GM12865 (cell line): ENCODE measurements at places on chromosomes 1 and 21.

DNA sequence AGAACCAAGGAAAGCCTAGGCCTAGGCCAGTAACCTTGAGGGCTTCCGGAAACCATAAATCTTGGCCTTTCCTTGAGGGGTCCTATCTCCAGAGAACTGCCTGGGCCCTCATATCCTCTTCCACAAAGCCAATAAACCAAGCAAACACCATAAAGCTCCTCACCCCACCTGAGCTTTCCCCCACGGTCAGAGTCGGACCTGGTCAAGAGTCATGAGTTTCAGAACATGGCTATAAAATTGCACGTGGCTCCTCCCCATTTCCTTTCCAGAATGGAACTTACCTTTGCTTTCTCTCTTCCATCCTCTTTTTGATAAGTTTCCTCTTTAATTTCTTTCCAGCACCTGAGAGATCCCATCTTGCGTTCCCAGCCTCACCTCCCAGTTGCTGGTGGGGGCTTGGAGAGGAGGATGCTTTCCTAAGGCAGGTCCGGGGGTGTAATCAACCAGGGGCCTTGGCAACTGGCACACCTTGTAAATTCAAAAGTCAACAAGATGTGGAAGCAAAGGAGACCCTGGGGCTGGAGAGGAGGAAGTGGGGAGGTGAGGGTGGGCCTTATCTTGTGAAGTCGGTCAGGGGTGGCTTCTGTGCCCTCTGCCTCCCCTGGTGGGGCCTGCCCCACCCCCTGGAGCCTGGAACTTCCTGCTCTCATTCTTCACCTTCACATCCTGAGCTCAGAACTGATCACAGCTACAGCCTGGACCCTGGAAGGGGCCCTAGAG lies 259.9 kb downstream of the FOXD2 start:
- DNase-seq = no peak

DNA sequence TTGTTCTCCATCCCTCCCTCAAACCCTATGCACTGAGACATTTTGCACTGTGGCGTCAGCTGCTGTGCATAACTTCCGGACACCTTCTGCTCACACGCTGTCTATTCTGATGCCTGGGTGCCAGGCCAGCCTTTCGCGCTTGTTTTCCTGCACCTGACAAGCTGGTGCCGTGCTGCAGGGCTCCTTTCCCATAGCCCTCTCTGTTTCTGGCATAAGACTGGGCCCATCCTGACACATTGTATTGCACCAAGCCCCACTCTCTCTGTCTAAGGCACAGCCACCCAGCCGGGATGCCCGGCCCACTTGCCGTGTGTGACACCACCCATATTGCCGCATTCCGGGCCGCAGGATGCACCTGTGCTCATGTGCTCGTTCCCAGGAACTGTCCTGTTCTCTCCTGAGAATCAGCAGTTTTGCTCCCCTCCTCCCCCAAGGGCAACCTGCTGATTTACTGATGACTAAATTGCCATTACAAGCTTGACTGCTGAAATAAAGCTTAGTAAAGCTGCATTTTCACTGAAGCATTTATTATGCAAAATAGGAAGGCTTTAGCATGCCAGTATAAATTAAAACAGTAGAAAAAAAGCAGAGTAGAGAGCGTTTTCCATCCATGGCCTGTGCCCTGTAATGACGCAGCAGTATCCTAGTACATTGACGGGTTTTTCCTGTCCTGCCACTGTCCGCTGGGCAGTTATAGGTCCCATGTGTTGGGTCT lies 88.0 kb downstream of the CD247 start:
- DNase-seq = peak; percentile 64

GRCh38 chr1:89451011-89451410 lies 73.6 kb upstream of the LRRC8B start:
- DNase-seq = peak; percentile 53

DNA sequence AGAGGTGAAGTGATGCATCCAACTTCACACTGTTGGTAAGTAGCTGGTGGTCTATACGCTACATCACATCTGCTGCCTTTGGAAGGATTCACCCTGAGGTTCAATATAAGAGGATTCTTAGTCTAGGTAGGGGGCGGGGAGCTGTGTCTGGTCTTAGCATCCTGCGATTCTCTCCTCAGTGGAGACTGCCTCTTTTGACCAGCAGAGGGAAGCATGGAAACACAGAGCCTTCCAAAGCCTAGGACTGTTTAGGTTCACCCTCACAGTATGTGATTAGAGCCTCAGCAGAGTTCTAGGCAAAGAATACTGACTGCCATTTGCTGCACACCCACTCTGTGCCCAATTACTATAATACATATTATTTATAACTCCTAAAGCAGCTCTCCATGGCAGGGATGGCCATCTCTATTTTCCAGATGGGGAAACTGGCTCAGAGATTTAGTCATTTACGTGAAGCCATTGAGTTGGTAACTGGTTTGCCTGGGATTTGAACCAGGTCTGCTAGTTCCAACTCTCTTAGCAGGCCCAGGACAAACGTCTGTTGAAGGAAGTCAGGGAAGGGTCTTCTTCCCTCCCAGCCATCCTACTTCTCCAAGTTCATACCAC lies 28.9 kb upstream of the EFCAB14 start:
- peak; percentile 21 for DNase-seq

GRCh38 chr1:80170811-80171485 lies 1164.4 kb upstream of the ADGRL4 start:
- DNase-seq = no peak

DNA sequence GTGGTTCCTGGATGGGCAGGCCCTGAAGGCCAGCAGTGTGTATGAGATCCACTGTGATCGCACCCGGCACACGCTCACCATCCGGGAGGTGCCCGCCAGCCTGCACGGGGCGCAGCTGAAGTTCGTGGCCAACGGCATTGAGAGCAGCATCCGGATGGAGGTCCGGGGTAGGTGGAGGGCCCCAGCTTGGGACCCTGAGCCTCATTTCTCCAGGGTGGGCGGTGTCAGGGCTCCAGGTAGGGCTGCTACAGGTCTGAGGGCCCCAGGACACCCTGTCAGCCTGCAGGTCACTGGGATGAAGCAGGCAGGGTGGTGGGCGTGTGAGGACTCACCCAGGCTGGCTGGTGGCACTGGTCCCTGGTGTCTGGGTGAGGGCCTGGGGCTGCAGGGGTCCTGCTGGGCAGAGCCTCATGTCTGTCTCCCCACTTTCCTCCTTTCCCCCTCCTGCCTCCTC lies 7.8 kb downstream of the OBSCN start:
- no peak for DNase-seq

DNA sequence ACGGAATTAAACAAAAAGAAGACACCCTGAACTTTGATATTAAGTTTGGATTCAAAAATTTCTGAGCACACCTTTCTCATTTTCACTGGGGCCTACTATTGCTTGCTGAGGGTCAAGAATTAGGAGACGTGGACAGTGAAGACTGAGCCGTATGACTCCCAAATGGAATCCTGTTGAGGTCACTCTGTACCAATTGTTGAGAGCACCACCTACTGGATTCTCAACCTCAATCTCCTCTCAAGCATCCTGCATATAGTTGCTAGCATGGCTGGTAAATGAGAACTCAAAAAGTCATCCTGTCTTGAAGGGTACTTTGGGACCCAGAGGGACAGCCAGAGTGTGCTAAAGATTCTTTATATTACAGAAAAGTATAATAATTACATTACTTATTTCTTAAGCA lies 20.2 kb upstream of the MTR start:
- DNase-seq = no peak

DNA sequence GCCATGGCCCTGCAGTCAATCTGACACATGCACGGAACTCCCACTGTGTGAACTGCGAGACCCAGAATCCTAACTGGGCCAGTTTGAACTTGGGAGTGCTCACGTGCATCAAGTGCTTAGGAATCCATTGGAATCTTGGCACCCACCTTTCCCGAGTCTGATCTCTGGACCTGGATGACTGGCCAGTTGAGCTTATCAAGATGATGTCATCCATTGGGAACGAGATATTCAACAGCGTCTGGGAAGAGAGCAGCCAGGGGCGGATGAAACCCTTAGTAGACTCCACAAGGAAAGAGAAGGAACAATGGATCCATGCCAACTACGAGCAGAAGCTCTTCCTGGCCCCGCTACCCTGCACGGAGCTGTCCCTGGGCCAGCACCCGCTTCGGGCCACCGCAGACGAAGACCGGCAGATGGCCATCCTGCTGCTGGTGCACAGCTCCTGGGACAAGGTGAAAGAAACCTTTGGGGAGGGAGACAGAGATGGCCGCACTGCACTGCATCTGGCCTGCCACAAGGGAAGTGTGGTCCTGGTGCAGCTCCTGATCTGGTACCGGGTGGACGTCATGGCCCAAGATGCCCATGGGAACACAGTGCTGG lies 3.1 kb upstream of the TDRD5 start:
- no peak for DNase-seq

DNA sequence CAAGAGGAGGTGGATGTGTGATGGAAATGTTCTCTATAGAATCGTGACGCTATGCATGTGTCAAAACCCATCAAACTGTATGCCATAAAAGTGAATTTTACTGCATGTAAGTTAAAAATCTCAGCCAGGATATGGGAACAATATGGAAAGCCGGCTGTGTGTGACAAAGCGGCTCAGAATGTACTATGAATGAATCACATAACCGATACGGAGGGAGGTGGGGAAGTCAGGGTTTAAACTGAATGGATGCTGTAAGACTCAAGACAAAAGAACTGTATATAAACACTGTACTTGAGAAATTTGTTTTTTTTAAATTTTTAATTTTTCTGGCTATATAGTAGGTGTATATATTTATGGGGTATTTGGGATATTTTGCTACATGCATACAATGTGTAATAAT lies 111.6 kb upstream of the PDE4B start:
- no peak for DNase-seq

GRCh38 chr1:239722035-239722434 lies 335.7 kb downstream of the CHRM3 start:
- DNase-seq = no peak

DNA sequence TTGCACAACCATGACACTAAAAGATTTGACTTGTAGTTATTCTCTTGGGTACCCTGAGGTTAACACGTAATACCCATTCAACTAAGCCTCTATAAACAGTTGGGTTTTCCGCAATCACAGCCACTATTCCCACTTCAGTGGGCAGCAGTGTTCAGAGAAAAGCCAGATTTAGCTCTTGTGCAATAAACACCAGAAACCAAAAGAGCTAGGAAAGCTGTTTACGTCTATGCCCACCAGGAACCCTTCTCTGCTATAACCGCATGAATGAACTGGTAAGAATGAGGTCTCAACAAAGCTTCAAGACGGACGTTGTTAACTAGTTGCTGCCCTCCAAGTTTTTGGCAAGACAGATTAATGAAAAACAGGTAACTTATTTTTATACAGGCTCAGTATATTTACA lies 101.3 kb downstream of the SLC45A1 start:
- DNase-seq = no peak

DNA sequence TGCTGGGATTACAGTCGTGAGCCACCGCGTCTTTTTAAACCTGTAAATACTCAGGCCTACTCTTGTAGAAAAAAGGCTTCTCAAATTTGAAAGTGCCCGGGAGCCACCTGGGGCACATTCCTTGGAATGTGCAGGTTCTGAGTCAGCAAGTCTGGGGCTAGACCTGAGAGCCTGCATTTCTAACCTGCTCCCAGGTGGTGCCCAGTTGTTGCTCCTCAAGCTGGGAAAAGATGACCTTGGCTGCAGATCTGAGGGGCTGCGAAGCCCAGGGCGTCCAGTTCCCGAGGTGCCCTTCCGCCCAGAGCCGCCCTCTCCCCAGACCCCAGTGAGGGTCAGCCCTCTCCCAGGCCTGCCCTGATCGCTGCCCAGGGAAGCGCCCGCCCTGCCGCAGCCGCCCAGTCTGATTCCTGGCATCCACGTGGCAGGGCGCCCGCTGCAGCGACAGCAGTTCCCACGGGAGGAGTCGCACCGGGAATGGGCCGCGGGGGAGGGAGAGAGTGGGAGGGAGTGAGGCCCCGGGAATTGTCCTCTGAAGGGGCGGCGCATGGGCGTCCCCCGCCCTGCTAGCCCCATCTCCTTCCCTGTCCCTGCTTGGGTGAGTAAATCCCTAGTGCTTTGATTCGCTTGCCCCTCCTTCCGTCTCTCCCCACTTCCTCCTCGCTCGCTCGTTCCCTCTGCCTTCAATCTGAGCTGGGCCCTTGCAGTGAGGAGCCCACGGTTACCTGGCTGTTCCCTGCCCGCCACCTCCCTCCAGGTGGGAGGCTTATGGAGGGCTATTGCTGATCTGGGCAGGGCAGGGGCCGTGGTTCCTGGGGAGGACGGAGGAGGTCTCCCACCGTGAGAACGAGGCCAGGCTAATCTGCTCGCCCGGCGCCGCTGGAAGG lies 18.8 kb upstream of the TENT5B start:
- no peak for DNase-seq

- DNase-seq = peak; percentile 82
These were observed 40.1 kb downstream of the PTPRC start for GRCh38 chr1:198678901-198679329.

GRCh38 chr1:199246716-199247115 lies 607.9 kb downstream of the PTPRC start:
- DNase-seq = no peak

DNA sequence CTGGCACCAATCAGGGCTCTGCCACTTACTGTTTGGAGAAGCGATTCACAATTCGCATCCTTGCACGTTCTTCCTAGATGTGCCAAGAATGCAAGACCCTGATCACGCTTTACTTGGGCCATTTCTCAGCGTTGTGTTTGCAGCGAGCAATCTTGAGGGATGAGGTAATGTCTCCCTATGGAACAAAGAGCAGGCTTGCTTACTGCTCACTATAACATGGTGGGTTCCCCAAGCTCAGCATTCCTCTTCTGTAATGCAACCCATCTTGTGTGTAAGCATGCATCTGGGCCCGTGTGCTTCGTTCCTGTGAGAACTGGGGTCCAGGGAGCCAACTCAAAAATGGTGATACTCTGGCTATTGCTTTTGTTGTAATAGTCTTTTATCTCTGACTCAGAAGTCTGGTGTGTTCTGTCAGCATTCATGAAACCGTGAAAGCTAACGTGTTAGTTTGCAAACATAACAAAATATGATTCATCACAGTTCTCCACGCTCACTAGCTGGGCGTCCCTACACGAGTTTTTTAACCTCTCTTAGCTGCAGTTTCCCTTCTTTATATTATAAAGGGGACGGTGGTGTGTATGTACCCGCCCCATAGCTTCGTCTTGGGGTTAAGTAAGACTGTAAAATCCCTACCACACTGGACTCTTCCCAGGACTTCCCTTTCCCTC lies 33.3 kb downstream of the DNTTIP2 start:
- DNase-seq = peak; percentile 32

- no peak for DNase-seq
These were observed 26.4 kb downstream of the CNST start for GRCh38 chr1:246592695-246593094.

- DNase-seq = no peak
These were observed 14.5 kb downstream of the NMNAT1 start for GRCh38 chr1:9957726-9958125.

- no peak for DNase-seq
These were observed 51.8 kb downstream of the POU2F1 start for GRCh38 chr1:167272369-167272957.

- no peak for DNase-seq
These were observed at the start of gene RHBG for GRCh38 chr1:156368889-156369684. Gene RHBG, plus strand, starts transcription at chr1:156369211. Its CDS starts 39 bp downstream, at chr1:156369250.
